NCI-H1092 treated with DMSO at 0.1 percent for 48 hours (cell line): ENCODE measurements at places on chromosomes 3 and 15.

GRCh38 chr3:178671791-178672190, 135.6 kb downstream of the KCNMB2 start:
- DNase-seq, result no peak

GRCh38 chr3:141663993-141664392, 74.1 kb upstream of the RNF7 start:
- no peak for DNase-seq

- no peak for DNase-seq
Observed at GRCh38 chr3:168714609-168715240, 619.0 kb upstream of the GOLIM4 start.

DNA sequence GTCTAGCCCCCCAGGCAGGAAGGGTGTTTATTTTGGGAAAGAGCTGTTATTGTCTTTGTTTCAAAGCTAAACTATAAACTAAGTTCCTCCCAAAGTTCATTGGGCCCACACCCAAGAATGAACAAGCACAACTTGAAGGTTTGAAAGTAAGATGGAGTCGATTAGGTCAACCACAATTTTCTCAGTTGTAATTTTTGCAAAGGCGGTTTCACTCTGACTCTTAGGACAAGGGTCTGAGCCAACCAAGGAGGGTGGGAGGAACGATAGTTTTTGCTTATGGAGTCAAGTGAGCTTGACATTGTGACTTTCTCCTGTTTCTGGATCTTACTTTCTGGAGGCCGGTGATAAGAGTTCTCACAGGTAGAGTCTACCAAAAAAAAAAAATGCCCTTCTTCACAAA, 5.8 kb upstream of the ZNF770 start:
- no peak for DNase-seq

- no peak for DNase-seq
Observed at GRCh38 chr15:52394118-52394517, 98.5 kb upstream of the MYO5C start.

DNA sequence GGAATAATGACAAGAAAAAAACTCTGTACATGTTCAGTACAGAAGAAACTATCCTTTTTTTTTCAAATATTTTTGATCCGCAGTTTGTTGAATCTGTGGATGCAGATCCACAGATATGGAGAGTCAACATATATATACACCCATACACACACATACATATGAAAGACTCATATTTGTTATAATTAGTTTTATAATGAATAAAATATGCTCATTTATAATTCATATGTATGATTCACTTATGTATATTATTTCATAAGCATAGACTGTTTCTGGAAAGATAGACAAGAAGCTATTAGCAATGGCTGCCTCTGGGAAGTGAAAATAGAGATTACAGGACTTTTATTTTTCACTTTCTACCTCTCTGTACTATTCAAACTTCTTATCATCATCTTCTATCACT, 9.8 kb downstream of the DZIP1L start:
- DNase-seq, result no peak

GRCh38 chr3:140219923-140220452, 285.0 kb downstream of the CLSTN2 start:
- no peak for DNase-seq

GRCh38 chr3:50490424-50490823, 13.0 kb downstream of the CACNA2D2 start:
- no peak for DNase-seq

DNA sequence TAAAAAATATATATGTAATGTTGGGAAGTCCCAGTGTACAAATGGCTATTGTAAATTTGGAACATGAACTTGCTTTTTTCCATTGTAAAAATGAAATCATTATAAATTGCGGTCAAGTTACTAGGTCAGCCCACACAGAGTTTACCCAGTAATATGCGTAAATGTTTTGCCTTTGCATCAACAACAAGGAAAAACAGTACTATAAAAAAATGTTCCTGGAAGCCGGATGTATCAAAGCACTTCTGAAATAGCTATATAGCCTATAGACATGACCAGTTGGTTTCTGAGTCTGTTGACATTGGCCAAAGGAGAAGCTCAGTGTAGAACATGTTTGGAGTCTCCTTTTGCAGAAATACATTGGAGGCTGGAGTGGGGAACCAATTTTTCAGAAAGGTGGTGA, 23.2 kb downstream of the CTNNB1 start:
- DNase-seq, result no peak

- no peak for DNase-seq
Observed at GRCh38 chr3:2441558-2441957, 342.9 kb downstream of the CNTN4 start.
